ENCODE measurements at places on chromosomes 3 and 15.

DNA sequence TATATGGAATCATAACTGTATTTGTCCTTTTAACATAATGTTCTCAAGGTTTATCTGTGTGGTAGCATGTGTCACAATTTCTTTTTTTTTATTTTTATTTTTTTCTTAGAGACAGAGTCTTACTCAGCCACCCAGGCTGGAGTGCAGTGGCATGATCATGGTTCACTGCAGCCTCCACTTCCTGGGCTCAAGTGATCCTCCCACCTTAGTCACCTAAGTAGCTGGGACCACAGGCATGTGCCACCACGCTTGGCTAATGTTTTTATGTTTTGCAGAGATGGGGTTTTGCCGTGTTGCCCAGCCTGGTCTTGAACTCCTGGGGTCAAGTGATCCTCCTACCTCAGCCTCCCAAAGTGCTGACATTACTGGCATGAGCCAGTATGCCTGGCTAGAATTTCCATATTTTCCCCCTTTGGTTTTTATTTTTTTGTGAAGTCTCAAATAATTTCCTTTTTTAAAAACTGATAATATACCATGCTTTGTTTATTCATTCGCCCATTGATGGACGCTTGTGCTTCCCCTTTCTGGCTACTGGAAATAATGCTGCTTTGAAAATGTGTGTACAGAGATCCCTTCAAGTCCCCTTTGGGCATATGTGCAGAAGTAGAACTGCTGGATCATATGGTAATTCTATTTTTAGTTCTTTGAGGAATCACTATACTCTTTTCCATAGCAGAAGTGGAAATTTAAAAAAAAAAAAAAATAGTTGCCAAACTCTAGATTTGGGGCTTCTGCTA lies 28.4 kb downstream of the TMEM40 start:
- ATAC-seq, result no peak

GRCh38 chr15:101275018-101275417 lies 2.3 kb downstream of the SELENOS start:
- no peak for ATAC-seq

GRCh38 chr15:51759557-51760070 lies 8.2 kb downstream of the TMOD2 start:
- peak; percentile 93 for ATAC-seq

DNA sequence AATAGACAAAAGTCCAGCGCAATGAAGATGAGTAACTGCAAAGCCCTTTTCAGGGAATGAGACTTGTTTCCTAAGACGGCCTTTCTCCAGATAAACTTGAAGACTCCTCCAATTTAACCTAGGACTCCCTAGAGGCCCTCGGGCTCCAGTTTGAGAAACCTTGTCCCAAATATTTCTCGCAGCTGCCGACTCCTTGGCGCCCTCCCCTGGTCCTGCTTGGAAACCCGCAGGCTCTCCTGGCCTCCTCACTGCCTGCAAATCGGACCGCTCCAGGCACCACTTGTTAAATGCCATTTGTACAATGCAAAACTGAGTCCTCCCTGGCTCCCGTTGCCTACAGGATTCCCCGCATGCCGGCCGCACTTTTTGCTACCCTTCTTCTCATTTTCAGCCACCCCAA lies 36.8 kb downstream of the MUC4 start:
- peak; percentile 71 for ATAC-seq

DNA sequence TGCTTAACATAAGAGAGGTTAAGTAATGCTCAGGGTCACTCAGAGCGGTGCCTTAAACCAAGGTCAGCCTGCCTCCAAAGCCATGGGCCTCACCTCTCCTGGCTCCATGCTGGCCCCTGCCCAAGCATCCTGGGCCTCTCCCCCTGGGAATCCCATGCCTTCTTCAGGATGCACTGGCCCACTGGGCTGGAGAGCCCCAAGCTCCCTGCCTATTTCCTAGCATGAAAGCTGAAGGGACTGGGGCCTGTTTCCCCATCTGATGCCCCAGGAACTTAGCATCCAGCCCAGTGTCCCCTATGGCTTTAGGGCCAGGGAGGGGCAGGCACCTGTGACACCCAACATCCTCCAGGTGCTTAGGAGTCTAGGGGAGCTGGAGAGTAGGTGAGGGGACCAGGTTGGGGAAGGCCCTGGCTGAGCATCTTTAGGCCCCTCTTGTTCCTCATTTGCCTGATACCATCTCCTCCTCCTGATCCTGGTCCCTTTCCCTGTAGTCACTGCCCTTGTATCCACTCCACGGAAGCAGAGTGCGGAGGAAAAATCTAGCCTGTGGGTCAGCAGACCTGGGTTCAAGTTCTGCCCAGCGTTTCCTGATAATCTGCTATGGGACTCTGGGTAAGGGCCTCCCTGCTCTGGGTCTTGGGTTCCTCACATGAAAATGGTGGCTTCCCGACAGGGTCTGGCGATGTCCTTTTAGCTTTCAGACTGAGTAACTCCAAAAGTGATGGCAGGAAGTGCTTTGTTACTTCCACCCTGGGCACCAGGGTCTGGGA lies 28.6 kb downstream of the EHD4 start:
- no peak for ATAC-seq

GRCh38 chr3:172746475-172746874 lies 4.1 kb upstream of the ECT2 start:
- ATAC-seq, result no peak

DNA sequence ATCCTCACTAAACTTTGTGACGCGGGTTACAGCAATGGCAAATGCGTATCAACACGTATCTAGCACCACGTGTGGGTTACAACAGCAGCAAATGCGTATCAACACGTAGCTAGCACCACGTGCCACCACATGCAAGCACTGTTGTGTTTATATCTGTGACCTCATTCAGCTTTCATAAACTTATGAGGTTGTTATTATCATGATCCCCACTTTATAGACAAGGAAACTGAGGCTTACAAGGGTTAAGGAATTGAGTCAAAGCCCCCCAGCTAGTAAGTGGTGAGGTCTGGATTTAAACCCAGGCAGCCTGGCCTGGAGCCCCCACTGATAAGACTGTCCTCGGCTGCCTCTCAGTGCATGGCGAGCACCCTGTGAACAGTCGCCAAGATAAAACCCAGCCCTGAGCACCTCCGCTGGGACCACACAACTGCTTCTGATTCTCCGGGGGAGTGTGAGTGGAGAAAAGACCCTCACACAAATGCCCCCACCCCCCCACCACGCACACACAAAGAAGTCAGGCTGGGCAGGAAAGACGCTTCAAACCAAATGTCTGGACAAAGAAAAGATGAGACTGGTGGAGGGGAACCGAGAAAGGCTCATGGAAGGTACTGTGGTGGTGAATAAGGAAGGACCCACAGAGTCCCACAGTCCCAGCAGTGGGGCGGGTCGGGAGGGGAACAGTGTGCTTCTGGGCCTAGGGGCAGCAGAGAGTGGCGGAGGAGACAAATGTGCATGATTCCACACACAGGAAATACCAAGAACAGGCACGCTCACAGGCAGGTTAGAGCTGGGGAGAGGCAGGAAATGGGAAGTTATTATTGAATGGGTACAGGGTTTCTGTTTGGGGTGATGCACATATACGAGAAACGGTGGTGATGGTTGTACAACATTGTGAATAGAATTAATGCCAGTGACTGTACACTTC lies 173.4 kb downstream of the XXYLT1 start:
- ATAC-seq, result no peak

- no peak for ATAC-seq
These were observed 848.6 kb downstream of the IGSF11 start for GRCh38 chr3:118186051-118186450.

- no peak for ATAC-seq
These were observed 161.0 kb upstream of the SLC24A5 start for GRCh38 chr15:47959617-47960413.

- ATAC-seq, result no peak
These were observed 379.1 kb upstream of the PROK2 start for GRCh38 chr3:72163809-72164634.

GRCh38 chr3:101886626-101887025 lies 37.3 kb downstream of the NFKBIZ start:
- no peak for ATAC-seq

DNA sequence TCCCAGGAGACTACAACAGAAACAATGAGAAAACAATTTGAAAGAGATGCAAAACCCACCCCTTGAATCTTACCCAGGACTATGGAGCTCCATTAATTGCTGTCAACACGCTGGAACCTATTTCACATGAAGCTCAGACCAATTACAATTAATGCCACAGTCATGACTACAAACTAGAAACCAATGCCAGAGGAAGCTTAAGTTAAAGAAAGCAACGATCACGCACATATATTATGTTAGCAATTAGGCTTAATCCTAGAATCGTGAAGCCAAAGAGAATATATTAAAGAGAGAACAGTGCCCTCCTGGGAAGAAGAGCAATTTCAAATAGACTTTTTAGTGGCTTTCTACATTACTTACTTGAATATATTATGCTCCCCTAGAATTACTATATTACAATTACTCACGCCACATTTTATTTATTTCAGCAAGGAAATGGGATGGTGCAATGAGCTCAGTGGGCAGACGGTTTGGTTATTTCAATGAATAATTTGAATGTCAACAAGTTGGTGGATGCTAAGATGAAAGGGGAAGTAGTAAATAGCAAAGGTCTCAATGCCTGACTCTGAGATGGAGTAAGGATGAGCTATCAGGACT lies 125.5 kb downstream of the GREM1 start:
- ATAC-seq, result no peak

DNA sequence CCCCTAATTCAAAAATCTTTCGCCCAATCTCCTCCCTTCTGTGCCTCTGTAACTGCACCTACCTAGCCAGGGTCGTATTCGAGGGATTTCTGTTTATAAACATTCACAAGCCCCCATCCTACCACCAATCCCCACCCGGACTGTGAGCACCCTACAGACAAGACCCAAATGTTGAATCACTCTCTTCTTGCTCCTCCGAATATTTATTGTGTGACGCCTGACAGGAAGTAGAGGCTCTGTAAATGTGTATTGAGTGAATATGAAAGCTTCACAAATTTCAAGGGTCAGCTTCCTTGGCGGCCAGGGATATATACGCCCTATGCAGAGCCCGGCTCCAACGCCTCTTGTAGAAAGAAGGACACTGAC lies 1.6 kb downstream of the BDH1 start:
- no peak for ATAC-seq

GRCh38 chr3:142028243-142028777 lies 121.0 kb downstream of the TFDP2 start:
- ATAC-seq, result peak; percentile 96

DNA sequence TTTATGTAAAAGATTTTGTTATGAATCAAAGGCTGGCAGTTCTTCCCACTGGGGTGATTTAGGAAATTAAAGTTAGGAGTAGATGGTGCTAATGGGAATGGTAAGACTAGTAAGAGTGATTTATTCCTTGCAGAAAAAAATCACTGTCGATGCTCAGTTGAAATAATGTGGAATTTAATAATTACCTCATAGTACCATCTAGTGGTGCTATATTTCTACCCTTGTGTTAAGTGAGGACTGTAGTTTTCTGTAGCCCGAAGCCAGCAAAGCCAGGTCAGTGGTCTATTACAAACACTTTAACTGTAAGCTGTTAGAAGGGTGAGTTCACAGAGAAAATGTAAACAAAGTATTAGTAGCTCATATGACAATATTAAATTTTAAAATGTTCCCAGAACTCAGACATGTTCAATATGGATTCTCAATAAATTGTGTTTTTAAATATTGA lies 39.5 kb upstream of the GOLGA8J start:
- peak; percentile 73 for ATAC-seq

DNA sequence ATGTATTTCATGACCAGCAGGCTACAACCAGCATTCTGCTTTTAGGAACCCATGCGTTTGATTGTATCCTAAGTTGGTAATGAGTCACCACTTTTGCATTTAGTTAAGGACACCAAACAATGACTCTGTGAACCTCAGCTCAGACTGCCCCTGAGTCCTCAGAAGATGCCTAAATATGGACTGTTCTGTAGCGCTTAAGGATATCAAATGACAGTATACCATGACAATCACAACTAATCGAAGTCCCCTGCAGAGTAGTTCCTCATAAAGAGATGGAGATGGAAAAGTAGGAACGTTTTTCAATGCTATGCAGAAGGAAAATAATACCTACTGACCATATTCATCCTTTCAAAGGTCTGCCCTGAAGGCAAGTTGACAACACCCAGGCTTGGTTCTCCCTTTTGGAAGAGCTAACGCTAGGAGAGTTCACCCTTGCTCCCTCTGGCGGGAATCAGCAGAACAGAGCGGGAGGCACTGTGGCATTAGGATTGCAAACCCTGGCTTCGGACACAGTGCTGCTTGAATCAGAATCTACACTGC lies 508.6 kb downstream of the FHIT start:
- peak; percentile 77 for ATAC-seq

GRCh38 chr3:105559856-105560255 lies 193.1 kb downstream of the ALCAM start:
- no peak for ATAC-seq

DNA sequence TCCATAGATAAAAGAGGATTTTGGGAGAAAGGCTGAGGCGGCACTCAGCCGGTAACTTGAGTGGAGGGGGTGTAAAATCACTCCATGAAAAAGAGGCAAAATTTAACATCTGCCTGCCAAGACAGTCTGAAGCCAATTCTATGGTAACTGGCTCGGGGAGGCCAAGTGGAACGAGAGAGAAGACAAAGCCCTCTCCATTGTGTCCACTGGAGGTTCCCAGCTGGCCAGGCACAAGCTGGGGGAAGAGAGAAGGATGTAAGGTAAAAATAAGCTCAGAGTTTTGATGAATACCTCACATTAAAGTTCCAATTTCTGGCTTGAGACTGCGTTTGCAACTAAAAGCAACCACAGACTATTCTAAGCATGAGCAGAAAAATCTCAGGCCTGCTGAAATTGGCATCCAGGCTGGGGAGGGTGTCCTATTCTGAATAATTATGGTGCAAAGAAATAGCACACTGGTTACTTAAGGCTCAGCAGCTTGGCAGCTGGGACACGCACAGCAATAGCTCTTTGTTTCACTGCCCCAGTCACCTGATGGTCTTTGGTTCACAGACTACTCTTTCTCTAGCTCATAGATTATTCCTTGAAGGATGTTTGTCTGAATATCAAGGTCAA lies 48.8 kb downstream of the CHRD start:
- no peak for ATAC-seq

Measured in SK-N-SH treated with all-trans-retinoic acid at 6 μM for 48 hours (cell line).